Effector memory CD4-positive, alpha-beta T cell (primary cell): ENCODE measurements at places on chromosomes 5 and 9.

DNA sequence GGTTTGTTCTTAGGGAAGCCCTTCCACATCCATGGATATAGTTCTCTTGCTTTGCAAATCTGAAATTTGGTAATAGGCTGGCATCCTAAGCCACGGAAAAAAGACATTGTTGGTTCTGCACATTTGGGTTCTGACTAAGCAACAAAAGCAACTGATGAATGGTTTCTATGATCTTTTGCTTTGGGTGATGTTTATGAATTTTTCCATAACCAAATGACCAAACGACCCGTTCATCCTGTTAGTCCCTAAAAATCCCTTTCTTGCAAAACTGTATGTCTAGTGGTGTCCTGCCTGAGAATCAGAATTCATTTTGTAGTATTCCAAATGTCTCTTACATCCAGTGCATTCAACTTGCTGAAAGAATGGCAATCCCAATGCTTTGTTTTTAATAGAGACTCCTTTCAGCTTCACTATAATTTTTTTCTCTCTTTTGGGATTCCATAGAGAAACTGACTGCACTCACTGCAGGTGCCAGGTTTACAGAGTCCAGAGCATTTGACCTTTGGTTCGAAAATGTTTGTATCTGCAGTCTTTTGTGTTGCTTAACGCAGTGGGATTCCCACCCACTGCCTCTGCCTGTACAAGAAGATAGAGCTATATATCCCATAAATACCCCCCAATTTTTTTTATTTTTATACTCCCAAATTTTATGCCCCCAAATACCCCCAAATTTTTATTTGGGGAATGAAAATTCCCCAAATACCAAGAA, 4.7 kb downstream of the SPTAN1 start:
- no peak for DNase-seq

- DNase-seq, result no peak
These were observed 181.4 kb downstream of the GDNF start for GRCh38 chr5:37658440-37658839.

DNA sequence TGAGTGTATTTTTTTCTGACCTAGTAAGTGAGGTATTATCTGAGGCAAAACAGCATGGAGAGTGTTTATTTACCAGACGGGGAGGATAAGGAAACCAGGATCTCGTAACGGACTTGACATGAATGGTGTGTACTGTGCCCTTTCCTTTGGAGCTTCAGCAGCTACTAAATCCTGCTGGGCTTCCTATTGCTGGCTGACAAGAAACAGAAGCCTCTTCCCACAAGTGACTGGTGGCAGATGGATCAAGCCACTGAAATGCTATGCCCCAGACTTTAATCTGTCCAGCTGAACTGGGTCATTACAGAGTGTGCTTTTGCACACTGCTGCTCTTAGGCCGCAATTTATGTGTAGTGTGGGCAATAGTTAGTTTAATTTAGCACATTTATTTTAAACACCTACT, 162.7 kb upstream of the MRPS30 start:
- no peak for DNase-seq

GRCh38 chr5:20109326-20109725, 121.3 kb upstream of the CDH18 start:
- DNase-seq, result no peak

- DNase-seq, result no peak
These were observed 51.3 kb downstream of the ARL15 start for GRCh38 chr5:54259090-54259489.

GRCh38 chr9:97573482-97574073, 59.6 kb downstream of the TSTD2 start:
- DNase-seq, result no peak

- DNase-seq, result no peak
These were observed at the start of gene ZNF474 for GRCh38 chr5:122129306-122129705. ZNF474 (plus strand) TSS chr5:122129546; CDS start chr5:122151991, 22,445 bp downstream.

DNA sequence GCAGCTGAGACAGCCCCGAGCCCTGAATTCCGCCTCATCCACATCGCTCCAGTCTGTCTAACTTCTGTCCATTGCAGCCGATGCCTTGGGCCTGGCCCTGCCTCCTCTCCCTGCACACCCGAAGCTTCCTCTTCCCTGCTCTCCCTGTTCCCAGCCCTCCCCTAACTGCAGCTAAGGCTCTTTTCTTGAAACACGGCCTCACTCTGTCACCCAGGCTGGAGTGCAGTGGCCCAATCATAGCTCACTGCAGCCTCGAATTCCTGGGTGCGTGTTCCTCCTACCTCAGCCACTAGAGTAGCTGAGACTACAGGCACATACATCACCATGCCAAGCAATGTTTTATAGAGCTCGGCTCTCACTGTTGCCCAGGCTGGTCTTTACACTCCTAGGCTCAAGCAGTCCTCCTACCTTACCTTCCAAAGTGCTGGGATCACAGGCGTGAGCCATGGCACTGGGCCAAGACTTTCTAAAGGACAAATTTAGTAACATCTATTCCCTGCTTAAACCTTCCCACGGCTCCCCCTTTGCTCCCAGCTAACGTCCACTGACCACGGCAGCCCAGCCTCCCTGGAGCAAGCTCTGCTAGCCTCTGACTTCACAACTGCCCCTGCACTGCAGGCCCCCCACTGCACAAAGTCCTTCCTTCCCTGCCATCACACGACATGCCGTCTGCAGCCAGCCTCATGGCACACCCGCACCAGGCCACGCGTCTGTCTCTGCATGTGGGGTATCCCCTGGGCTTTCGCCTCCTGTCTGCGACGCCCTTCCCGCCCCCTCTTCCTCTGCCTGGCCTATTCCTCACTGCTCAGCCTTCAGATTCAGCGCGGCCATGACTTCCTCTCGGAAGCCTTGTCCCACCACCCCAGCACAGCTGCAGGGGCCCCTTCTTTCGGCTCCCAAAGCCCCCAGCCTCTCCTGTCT, 28.6 kb downstream of the LAMC3 start:
- DNase-seq, result no peak

DNA sequence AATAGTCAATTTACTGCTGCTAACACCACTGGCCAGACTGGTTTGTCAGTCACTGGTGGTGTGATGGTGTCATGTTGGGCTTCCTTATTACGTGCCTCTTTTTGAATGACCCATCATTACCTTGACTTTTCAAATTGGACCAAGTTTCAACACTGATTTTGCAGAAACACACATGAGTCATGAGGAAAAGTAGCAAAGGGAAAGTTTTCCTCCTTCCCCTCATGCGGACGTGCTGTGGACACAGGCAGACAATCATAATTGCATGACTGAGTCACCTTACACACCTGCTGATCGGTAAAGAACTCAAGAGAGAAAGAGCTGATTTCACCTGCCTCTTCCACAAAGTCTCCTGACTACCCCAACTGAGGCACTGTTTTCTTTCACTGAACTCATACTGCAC, 324.5 kb downstream of the ARRDC3 start:
- no peak for DNase-seq

DNA sequence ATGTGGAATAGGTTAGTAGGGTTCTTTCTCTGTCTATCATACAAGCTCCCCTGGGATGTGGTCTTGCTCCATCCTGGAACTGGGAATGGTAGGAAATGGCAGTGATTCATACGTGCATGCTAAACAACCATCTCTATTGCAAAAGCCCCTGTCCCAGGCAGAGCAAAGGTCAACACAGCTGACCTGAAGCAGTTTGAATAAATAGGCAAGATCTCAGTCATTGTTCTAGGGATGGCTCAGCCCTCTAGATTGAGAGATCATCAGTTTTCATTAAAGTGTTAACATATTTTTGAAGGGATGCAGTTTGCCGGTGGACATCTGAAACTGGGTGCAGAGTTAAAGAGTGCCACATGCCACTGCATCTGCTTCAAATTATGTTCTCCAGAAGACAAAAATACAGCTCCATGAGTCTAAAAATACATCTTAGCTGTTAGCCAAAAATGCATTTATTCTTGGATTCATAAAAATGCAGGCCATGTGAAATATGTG, 224.1 kb downstream of the ESM1 start:
- no peak for DNase-seq

GRCh38 chr5:30063503-30063902, 1130.0 kb upstream of the CDH6 start:
- DNase-seq, result no peak

DNA sequence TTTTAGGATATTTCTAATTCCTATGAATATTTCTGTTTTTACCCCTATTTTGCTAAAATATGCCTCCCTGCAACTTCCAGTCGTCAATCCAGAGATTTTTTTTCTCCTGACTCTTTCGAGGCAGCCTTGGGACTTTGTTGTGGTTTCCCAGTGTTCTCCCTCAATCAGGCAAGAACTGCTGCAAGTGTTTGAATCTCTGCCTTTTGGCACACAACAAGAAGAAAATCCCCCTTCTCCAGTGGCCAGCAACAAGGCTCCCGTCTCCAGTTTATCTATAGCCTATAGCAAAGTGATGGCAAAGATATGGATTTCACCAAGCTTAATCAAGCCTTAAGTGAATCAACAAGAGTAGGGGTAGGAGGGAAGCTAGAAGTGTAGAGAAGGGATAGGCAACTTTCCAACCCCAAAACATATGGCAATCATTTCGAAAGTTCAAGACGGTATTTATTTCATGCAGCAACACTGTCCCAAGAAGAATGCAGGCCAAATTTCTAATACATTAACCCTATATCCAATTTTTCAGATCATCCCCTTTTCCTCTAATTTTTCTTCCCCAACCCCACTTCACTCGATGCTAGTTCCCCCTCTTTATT, 37.7 kb upstream of the PAPPA start:
- DNase-seq, result no peak

DNA sequence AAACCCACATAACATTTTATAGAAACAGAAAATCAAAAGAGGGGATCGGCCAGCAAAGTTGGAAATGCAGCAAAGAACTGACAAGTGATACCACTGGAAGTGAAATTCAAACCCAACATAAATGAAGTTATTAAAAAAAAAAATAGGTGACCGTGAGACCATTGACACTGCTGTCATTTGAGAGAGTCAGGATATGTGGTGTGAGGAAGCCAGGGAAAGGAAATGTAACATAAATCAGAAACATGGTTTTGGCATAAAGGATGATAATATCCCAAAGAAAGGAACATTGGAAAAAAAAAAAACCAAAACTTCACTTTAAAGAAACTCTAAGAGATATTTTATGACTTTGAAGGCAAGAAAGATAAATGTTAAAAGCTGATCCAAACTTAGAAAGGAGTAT, 312.4 kb upstream of the PIK3R1 start:
- no peak for DNase-seq
